ENCODE measurements at places on chromosomes 5 and 9.

DNA sequence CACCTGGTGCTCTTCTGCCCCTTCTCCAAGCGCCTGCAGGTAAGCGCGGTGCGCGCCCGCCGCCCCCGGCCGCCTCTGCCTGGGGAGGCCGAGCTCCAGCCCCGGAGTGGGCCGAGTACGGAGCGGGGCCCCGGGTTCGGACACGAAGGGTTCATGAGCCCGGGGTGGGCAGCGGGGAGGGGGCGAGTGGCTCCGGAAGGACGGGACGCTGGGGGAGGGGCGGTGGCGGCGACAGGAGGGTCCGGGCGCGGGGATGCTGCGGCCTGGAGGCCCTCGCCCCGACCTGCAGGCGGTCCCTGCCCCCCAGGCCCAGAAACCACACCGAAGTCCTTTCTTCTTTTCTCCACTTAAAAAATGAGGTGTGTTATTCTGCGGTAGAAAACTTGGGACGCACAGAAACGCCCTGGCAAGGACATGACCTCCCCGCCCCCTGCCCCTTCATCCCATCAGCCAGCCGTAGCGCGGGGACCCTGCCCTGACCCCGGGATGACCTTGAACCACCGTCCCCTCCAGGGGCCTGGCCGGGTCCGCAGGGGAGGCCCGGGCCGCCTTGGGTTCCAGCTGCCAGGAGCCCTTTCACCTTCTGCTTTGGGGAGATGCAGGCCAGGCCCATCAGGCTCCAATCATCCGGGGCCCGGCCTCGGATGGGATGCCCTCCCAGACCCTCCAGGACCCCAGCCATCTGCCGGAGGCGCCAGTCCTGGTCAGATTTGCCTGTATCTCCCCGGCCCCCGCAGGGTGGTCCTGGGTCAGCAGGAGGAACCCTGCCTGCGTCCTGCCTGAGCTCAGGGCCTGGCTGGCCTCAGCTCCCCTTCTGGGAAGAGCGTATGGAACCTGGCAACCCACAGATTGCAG, 545 bp downstream of the DIPK1B start:
- no peak for DNase-seq

GRCh38 chr5:136087961-136088871, 44.4 kb upstream of the SMAD5 start:
- no peak for DNase-seq

- DNase-seq = no peak
Measured at GRCh38 chr5:92019376-92019990, 636.4 kb upstream of the ARRDC3 start.

GRCh38 chr5:169301386-169301934, 521 bp upstream of the SLIT3 start:
- DNase-seq = no peak

DNA sequence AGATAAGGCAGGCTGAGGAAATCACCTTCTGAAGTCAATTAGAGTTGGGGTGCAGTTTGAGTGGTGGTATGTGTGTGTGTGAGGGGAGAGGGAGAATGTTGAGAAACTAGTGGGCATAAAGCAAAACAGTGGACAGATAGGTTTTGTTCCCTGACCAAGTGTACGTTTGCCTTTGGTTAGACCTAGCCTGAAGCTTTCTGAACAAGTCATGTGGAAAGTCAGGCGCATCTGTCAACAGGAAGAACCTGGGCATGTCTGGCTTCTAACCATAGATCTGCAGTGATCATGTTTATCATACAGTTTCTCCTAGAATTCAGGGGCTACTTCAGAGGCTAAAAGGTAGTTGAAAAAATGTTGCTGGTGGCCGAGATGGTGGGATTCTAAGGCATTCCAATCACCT, 143.2 kb upstream of the PCA3 start:
- no peak for DNase-seq

DNA sequence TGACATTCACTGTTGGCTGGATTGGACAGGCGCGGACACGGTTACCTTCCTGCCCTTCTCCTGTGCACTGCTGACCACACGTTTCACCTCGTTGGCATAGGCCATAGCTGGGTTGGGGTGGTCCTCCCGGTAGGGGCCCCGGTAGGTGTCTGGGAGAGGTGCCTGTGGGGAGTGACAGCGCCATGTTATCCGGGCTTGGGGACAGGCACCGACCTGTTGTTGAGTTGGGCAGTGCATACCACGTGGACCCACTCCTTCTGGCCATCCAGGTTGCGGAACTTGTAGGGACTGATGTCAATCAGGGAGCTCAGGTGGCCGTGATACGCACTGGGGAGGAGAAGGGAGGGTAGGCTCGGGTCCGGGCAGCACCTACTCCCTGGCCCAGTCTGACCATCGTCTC, 8.2 kb downstream of the PHYKPL start:
- no peak for DNase-seq

DNA sequence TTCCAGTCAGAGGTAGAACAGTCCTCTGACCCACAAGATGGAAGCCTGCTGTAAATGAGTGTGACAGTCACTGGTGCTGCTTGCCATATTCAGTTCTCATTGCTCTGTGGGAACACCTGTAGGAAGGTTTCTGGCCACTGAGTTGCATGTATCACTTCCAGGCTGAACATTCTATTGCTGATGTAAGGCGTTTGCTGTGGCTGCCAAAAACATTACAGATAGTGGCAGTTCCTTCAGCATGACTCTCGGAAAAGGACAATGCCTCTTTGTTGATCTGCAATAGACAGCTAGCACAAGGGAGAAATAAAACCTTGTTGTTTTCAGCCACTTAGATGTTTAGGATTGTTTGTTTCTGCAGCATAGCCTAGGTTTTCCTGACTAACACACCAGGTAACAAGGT, 217.2 kb downstream of the AGTPBP1 start:
- no peak for DNase-seq

- DNase-seq = no peak
Measured at GRCh38 chr5:83306572-83307241, 164.8 kb upstream of the VCAN start.

DNA sequence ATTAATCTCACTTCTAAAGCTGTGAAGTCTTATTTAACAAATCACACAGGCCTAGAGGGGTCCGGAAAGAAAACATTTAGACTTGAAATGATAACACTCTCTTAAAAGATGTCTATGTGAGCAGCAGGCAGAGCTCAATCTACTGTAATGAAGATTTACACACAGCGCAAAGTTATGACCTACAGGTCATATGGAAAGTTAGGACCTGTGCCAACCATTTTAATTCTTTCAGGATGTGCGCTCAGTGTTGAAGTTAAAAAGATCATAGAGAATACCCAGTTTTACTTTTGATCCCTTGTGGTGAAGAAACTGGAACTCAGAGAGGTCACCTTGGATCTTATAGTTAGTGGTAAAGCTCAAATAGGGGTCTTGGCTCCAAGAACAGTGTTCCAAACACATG, 3.1 kb upstream of the CREBRF start:
- no peak for DNase-seq

- no peak for DNase-seq
Measured at GRCh38 chr9:4111233-4112008, 188.4 kb downstream of the GLIS3 start.

GRCh38 chr5:60538955-60539866, 160.8 kb downstream of the DEPDC1B start:
- no peak for DNase-seq

GRCh38 chr5:56641635-56642260, 173.6 kb upstream of the MAP3K1 start:
- no peak for DNase-seq

DNA sequence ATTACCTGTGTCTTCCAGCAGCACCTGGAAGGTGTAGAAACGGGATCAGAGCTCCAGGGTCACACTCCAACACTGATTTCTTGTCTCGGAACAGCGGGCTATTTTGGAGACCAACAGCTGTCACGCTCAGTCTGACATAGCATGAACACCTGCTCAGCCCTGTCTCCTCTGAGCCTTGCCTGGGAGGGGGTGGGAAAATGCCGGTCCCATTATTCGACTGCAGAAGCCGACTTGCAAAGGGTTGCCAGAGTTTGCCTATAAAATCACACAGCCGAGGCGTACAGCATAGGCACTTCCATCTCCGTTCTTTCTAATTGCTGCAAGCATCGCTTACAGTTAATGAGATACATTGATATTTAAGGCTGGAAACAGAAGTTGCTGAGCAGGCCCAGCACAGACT, 300.8 kb upstream of the MSX2 start:
- DNase-seq = no peak

- no peak for DNase-seq
Measured at GRCh38 chr5:130166839-130167490, 262.7 kb downstream of the CHSY3 start.

GRCh38 chr5:135392256-135392655, 6.8 kb downstream of the MACROH2A1 start:
- no peak for DNase-seq

DNA sequence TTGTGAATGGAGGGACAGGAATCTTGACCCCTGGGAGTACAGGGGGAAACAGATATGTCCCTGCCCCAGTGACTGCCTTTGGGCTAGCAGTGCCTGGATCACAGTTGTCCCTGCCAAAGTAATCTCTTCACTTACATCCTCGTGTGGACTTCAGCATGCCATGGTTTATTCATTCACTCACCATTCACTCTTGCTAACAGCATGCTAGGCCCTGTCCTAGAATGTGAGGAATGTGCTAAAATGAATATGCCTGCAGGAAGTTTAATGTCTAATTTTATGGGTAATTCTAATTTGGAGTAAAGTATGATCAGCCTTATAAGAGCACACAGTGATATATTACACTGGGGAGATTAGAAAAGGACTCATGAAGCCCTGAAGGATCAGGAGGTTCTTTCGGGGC, 63.0 kb downstream of the FAT2 start:
- no peak for DNase-seq

- DNase-seq = no peak
Measured at GRCh38 chr9:120416781-120417427, 163.1 kb downstream of the CDK5RAP2 start.

DNA sequence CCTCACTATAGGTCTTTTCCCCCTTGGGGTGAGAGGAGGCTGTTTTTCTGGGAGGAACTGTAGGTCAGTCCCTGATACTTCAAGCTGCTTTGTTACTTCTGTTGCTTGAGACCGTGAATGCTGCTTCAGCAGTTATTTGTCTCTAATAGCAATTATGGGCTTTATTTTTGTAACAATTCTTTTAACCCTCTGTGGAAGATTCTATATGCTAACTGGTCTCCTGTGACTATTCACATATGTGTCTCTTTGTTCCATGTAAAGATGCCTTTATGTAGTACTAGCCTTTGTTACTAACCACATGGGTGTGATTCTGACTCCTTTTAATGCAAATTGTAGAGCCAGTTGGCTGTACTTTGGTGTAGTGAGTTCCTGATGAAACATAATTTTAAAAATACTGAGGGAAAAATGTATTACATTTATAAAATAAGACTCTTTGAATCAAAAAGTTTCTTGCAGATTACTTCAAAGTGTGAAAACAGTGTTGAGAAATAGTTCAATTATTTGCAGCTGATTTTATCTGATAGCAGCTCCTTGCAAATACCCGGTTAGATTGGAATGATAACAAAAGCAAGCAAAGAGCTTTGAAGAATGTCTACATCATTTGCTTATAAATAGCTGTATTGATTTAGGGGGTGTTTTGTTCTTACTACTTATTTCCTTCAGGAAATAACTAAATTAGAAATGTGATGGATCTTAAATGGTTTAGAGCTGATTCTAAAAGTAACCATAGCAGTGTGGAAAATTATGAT, 46.6 kb downstream of the ANGPTL2 start:
- DNase-seq = no peak

DNA sequence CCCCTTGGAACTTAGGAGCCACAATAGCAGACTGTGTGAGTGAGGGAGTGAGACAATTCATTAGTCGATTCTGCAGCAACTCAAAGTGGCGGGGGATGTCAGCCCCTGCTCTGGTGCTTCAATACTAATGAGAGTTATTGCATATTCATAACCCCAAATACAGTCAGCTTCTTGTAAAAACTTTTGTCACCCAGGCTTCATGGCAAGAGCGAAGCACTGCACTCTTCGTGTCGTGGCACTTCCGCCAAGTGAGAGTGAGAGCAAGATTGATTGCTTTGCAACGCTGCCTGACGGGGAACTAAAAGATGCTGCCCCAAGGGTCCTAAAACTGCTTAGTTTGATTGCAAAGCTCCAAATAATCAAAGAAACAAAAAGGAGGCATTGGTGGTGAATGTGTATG, 150.9 kb downstream of the NR2F1-AS1 start:
- DNase-seq = no peak

DNA sequence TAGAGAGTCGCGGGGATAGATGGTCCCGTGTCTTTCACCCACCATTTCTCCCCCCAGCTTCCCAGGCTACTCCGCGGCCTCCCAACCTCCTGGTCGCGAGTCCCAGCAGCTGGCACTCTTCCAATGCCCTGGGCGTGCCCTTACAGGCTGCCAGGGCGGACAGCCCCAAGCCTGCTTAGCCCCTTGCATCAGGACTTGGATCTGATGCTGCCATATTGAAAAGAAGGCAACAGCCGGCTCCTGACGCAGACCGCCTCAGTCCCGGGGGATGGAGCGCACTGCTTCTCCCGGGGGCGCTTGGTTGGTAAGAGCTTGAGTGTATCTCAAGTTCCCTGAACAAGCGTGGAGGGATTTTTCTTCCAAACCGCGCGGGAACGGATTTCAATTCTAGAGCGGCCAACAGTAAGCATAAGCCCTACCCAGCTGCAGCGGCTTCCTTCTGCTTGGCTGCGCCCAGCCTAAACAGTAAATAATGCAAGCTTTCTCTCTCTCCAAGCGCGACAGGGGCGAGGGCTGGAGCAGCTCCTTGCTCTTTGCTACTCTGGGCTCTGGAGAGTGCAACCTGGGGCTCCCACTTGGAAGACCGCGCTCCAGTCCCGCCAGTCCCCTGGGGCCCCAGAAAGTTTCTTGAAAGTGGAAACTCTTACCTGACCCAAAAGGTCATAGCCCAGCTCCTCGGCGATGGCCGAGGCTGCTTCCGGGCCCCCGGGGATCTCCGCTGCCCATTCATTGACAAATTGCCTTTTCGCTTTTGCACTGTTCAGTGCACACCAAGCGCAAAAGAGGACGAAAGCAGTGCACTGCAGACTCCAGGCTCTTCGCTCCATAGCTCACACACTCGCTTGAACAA, 607 bp downstream of the PCSK1 start:
- DNase-seq = no peak

DNA sequence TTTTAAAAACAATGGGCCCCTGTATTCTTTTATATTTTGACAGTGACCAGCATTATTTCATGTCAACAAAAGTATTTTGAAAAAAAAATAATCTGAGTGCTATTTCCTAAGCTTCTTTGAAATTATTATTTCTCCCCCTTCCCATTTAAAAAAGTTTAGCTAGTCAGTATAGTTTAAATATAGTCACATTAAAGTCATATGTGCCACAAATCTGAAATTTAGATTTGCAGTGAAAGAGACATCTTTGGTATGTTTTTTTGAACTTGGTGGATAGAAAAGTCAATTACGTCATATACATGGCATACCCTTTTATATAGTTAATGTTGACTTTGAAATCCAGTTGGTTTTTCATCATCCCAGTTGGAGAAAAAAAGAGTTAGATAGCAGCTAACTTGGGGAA, 297.0 kb downstream of the CCDC171 start:
- no peak for DNase-seq

DNA sequence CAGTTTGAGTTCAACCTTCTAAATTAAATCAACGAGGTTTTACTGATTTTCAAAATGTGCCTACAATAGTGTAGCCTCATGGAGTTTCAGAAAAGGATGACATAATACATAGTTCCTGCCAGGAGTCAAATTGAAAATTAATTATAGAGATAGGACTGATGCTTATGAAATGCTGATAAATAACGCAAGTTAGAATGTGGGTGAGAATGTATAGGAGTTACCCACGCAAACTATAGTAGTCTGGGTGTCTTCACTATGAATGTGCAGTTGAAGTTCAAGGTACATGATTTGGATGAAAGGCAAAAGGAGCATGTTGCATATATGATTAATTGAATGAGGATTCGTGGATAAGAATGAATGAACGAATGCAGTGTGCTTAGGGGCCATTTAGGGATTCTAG, 95.7 kb downstream of the SV2C start:
- DNase-seq = no peak

- peak; percentile 51 for DNase-seq
Measured at GRCh38 chr5:177446200-177447065, at the start of gene PRR7. Gene PRR7 (plus strand): TSS chr5:177446814. CDS start chr5:177455068, 8,254 bp downstream.

Measured in effector memory CD4-positive, alpha-beta T cell (primary cell).